ENCODE measurements at places on chromosomes 1 and 21. TPM values are rescaled to one million over a fixed set of nuclear protein-coding genes. Genes with fewer than 3 reads are reported as not detected.
A peak's percentile ranks its signal among the peaks of the same experiment; 100 is the strongest.

The KRTAP21-2 gene
- not detected for total RNA-seq

The CCDC185 gene
- not detected for total RNA-seq

The SLC35D1 gene
- 11.3 TPM for total RNA-seq

The MCOLN3 gene
- 0.89 TPM for total RNA-seq

The DNASE2B gene
- not detected for total RNA-seq

The GBP5 gene
- 28.6 TPM for total RNA-seq

The KCNE2 gene
- total RNA-seq = 34.4 TPM

The VWA5B1 gene
- total RNA-seq = not detected

The FAM3B gene
- 12.3 TPM for total RNA-seq

The FOXO6 gene
- not detected for total RNA-seq

The SLC26A9 gene
- total RNA-seq = not detected

The DENND2C gene
- total RNA-seq = 0.89 TPM

DNA sequence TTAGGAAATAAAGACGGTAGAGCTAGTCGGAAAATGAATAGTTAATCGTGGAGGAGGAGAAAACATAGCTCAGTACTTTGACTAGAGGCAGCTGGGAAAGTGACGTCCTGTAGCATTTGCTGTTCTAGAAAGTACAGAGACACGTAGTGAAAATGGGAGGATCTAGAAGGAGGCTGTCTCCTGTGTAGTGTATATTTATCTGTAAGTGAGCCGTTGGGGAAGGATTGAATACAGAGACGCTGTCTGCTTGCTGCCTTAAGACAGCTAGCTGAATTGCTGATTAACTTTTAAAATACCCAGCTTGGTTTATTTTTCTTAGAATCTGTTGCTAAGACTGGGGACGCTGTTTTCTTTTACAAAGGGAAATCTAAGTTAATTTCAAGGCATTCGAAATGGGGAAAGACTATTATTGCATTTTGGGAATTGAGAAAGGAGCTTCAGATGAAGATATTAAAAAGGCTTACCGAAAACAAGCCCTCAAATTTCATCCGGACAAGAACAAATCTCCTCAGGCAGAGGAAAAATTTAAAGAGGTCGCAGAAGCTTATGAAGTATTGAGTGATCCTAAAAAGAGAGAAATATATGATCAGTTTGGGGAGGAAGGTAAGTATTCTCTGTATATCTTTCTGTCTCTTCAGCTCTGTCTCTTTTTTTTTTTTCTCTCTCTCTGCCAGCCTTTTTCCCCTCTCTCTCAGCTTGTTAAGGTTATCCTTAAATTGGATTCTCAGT, at the start of gene DNAJB4:
DNAJB4 (plus strand) TSS at position 221 of the 729 bp plus-strand sequence; CDS start at position 393, 172 bp downstream.
- DNase-seq = peak; percentile 72

DNA sequence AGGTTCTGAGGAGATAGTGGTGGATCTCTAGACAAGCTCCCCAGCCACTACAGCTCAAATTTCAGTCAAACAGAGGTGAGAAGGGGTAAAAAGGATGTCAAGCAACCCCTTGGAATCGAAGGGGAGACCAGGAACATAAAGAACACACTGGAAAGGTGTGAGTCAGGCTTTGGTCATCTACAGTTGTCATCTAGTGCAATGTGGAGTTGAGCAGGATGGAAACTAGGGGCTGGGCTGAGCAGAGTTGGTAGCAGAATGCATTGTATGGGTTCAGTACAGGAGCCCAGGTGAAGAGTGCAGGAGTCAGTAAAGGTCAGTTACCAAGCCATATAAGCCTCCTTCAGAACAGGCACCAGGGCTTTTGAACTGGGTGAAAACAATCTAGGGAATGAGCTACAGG, 52.7 kb upstream of the VAV3 start:
- no peak for DNase-seq

DNA sequence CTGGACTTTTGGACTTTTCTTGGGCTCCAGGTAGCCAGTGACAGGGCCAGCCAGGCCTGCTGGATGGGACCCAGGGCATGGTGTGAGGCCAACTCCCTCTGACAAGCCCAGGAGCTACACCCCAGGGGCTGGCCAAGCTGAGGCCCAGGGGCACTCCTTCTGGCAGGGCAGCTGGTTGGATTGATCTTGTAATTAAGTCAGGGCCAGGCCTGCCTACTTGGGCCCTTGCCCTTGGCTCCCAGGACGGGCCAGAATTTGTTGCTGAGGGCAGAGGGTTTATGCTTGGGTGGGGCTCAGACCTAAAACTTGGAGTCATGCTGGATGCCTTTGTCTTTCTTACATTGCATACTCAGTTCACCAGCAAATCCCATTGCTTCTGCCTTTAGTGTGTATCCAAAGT, 20.7 kb downstream of the KCNA2 start:
- DNase-seq = peak; percentile 26

- DNase-seq = no peak
These were observed 60.4 kb upstream of the ATP1A1 start for GRCh38 chr1:116312681-116313069.

GRCh38 chr1:60655679-60656355, 426.5 kb upstream of the NFIA start:
- DNase-seq = peak; percentile 8

DNA sequence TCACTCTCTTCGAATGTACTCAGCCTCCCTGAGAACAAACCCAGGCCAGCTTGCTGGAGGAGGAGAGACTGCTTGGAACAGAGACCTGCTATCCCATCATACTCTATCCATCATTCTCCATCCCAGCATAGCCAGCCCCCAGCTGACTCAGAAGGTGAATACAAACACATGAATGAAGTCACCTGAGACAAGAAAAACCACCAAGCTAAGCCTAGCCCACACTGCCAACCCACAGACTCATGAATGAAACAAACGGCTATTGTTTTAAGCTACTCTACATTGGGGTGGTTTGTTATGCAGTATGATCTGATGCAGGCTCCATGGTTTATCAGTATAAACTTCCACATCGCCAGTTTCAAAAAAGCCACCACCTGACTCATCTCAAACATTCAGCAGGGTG, 395.6 kb downstream of the SETD4 start:
- DNase-seq = no peak

- DNase-seq = peak; percentile 37
These were observed 579 bp upstream of the SLC19A1 start for GRCh38 chr21:45542667-45543370.

DNA sequence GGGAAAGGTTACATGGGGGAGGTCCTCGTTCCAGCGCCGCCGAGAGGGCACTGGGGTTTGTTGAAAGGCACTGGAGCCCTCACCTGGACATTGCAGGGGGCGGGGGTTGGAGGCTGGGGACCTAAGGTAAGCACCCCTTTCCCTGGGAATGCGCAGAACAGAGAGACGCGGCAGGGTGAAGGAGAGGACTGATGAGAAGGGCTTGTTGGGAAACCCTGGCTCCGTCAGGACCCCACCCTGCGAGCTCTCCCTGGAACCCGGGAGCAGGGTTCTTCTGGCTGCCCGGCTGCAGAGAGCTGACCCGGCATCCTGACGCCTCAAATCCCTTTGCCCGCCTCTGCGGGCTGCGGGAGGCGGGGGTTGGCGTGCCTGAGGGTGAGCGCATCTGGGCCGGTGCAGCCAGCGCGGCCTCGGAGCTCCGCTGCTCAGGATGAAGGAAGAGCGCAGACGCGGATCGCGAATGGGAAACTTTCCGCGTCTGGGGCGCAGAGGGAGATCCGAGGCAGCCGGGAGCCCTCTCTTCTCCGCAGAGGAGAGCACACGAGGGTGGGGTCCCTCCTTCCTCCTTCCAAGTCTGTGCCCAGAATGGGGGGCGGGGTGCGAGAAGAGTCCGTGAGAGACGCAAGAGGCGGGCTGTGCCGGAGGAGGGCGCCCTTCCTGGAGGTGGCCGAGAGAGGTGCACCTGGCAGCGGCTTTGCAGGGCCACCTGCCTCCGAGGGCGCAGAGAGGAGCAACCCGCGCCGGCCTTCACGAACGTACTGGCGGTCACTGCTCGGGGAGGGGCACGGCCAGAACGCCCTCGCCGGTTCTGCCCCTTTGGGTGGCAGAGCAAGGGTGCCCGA, 2.4 kb downstream of the IGSF21 start:
- peak; percentile 47 for DNase-seq

DNA sequence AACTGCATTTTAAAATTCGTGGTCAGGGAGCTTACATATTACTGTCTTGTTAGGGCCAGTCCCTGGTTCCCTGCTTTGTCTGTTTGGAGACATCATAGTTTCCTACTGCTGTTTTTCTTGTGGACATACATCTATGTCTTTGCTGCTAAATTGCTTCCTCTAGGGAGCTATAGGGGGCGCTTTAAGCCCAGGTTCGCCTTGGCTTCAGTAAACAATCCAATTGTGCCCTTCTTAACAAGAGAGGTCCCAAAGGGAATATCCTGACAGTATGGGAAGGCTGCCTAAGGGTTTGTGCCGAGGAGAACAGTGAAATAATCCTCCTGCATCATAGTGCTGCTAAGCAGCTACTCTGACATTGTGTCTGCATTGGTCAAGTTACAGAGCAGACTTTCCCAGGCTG, 112.5 kb downstream of the USH2A start:
- DNase-seq = peak; percentile 48

- no peak for DNase-seq
These were observed 803 bp upstream of the RHBG start for GRCh38 chr1:156368157-156368658.

DNA sequence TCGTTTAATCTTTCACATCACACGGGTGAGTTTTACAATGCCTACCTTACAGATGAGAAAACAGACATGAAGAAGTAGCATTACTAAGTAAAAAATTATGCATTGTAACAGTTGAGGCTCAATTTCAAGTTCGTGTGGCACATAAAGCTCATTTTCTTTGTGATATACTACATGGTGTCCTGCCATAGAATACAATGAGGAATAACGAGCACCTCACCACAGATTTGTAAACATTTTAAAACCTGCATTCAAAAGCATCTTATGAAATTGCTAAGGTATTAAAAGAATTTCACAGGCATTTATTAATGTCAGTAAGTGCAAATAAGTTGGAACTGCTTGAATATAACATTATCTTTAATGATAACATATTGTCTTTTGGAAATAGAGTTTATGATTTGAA, 47.8 kb upstream of the DEPDC1 start:
- DNase-seq = no peak

DNA sequence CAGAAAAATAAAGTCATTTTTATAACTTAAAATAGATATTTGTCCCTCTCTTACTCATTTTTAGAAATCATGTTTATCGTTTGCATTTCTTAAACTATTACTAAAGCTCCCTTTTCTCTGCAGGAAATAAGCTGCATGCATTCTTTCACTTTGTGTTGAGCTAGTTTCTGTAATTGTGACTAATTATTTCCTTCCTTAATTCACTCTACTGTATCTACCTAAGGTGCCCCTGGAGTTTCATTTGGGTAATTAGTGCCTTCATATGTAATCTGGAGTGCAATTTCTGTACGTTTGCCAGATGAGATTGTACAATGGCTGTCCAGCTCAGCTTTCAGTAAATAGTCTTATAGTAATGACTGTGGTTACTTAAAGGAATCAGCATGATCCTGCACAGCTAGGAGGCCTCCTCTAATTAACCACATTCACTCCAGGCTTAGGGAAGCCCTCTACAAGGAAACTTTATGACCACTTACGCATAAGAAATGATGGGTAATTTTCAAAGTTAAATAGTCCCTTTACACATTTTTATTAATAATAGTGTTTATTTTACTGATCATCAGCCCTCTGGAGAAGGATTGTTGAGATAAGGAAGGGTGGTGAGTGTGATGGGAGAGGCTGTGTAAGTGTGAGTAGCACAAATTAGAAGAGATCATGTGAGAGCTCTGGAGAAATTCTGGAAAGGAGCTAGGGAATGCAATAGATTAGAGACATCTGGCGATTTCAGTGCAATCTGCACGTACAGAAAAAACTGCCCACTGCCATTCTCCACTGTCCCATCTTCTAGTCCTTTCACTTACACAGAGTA, 86.8 kb downstream of the LRRC8C start:
- no peak for DNase-seq

- DNase-seq = peak; percentile 77
These were observed 19.4 kb downstream of the ENO1 start for GRCh38 chr1:8858888-8859706.

DNA sequence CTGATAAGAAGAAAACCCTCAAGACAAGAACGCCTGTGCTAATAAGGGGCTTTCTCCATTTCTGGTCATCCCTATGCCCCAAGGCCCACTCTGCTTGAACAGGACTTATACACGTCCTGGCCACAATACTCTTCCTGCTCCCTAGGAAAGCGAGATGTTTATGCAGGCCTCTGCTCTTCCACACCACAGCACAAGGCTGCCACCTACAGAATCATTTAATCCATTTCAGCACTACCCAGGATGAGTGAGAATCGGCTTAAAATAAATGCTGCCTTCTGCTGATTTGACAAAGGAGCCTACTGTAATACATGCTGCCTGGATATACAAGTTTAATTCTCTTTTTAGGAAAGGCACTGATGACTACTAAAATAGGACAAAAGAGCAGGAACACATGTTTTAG, 29.4 kb downstream of the FRRS1 start:
- no peak for DNase-seq

GRCh38 chr1:40796939-40797667, 13.5 kb downstream of the KCNQ4 start:
- no peak for DNase-seq

DNA sequence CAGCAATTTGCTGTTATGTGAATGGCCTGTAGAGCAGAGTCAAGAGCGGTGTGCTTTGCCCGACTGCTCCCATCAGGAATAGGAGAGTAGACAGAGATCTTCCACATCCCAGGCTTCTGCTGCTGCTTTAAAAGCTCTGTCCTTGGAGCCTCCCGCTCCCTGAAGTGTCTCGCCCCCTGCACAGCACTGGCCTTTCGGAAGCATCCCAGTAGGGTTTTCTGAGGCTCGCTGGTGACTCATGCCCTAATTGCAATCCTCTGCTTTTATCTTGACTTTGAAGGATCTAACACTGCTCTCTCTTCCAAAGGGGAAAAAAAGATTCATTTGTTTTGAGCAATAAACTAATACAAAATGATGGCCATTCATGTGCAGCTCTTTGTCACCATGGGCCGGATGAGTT, 13.3 kb upstream of the CD101 start:
- DNase-seq = no peak

DNA sequence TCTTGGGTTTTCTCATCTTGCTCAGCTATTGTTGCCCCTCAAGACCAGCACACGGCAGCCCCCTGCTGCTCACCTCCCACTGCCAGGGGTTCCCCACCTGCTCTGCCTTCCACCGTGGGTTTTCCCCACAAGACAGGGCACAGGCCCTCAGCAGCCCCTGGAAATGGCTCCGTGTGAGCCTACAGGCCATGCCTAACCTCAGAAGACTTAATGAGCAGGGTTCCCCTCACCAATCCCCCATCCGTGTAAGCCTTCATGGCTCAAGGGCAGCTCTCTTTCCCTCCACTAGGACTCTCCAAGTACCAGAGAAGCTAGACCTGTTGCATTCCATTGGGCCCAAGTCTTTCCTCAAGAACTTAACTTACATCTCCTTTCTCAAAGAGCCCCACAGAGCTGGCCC, 18.4 kb upstream of the RCAN3 start:
- DNase-seq = no peak
